Endothelial cell of umbilical vein (primary cell): ENCODE measurements at places on chromosomes 3 and 15. TPM values are rescaled to one million over a fixed set of nuclear protein-coding genes. Genes with fewer than 3 reads are reported as not detected.
A peak's percentile ranks its signal among the peaks of the same experiment; 100 is the strongest.

Gene ZDHHC19
- total RNA-seq = not detected in 2 replicates

DNA sequence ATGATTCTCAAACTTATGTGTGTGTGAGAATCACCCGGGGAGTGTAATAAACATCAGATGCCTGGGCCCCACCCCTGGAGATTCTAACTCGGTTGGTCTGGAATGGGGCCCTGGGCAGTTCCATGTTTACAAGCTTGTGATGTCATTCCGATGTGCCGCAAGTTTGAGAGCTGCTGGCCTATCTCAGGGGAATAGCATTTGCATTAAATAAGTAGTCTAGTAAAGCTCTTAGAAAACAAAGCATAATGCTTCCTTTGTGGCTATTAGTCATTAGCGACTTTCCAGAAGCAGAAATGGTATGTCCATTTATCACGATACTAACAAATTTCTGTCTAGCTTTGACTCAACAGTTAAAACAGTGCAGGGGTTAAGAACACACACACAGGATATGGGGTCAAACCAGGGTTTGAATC lies 20.9 kb downstream of the PGBD4 start:
- no peaks in the 10 kb centered on the region for H3K27me3 ChIP-seq
- peaks cover 16% of the 10 kb centered on the region for H3K4me1 ChIP-seq
- H3K4me3 ChIP-seq = no peak overlapping the region
- H3K36me3 ChIP-seq = no peaks in the 10 kb centered on the region
- peak; percentile 87 for DNase-seq

Gene UBL7
- 31.9 and 32.8 TPM in 2 replicates for total RNA-seq

Gene VIPR1
- total RNA-seq = 0.67 and 3.8 TPM in 2 replicates

Gene LMLN
- 6.5 and 9.0 TPM in 2 replicates for total RNA-seq

Gene TPRA1
- 34.3 and 34.6 TPM in 2 replicates for total RNA-seq

GRCh38 chr15:24662991-24663390 lies 12.6 kb upstream of the NPAP1 start:
- no peaks in the 10 kb centered on the region for H3K4me1 ChIP-seq
- DNase-seq = no peak
- H3K27ac ChIP-seq = no peak overlapping the region
- no peaks in the 10 kb centered on the region for H3K27me3 ChIP-seq
- no peak overlapping the region for H3K4me3 ChIP-seq
- no peaks in the 10 kb centered on the region for H3K36me3 ChIP-seq

DNA sequence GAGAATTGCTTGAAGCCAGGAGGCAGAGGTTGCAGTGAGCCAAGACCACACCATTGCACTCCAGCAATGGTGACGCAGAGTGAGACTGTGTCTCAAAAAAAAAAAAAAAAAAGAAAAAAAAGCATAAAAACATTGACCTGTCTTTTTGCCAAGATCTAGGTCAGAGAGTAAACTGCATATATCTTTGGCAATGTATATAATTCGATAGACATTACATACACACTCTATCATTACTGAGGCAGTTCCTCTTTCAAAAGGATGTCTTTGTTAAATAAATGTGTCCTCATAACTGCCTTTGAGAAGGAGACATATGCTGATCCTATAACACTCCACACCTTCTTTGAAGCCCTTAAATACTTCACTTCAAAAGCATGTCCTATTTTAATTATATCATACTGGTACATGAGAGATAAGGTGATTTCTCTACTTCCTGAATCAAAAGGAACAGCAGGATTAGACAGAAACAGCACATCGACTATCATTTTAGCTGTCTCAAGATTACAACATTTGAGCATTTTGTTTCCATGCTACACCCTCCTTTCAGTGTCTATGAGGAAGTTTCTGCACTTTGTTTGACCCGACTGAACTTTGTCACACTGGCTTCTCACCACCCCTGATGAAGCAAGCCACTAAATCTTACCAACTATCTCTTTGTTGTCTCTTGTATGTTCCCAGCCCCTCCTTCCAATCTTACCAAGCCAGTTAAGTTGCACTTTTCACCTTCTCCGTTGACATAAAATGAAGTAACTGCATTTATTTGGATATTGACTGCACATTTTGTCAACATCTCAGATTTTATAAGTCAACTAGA lies 335.8 kb downstream of the MECOM start:
- no peaks in the 10 kb centered on the region for H3K36me3 ChIP-seq
- DNase-seq = no peak
- peaks cover 16% of the 10 kb centered on the region for H3K4me1 ChIP-seq
- H3K4me3 ChIP-seq = no peak overlapping the region

DNA sequence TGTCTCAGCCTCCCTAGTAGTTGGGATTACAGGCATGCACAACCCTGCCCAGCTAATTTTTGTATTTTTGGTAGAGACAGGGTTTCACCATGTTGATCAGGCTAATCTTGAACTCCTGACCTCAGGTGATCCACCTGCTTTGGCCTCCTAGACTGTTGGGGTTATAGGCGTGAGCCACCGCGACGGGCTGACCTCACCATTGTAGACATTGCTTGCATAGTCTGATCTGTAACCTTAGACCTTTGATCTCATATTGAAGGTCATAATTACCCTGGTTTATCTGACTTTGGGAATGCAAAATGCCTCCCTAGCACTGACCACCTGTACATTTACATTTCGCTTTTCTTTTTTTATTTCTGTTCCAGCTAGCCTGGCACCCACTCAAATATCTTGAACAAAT lies 31.2 kb downstream of the ADGRG7 start:
- H3K27ac ChIP-seq = no peak overlapping the region
- no peak for DNase-seq
- H3K4me3 ChIP-seq = no peak overlapping the region
- H3K36me3 ChIP-seq = no peaks in the 10 kb centered on the region

DNA sequence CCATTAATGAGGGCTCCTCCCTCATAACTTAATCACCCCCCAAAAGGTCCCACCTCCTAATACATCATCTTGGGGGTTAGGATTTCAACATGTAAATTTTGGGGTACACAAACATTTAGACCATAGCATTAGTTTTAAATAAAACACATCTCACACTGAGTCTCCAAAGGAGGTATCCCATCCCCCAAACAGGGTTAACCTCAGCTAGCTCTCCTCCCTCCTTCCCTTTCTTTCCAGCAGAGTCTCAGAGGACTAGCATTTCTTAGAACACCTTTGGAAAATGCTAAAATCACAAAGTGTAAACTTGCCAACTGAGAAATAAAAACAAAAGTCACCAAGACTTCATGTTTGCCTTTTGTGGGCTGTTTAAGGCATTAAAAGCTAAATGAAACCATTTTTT lies 51.2 kb upstream of the FOXB1 start:
- DNase-seq = no peak
- peaks cover 2% of the 10 kb centered on the region for H3K27me3 ChIP-seq
- H3K4me3 ChIP-seq = no peak overlapping the region
- no peak overlapping the region for H3K27ac ChIP-seq
- no peaks in the 10 kb centered on the region for H3K36me3 ChIP-seq

GRCh38 chr3:14563946-14564539 lies 23.9 kb upstream of the GRIP2 start:
- H3K36me3 ChIP-seq = no peaks in the 10 kb centered on the region
- H3K27ac ChIP-seq = no peak overlapping the region
- H3K4me3 ChIP-seq = no peak overlapping the region
- DNase-seq = no peak
- H3K27me3 ChIP-seq = no peaks in the 10 kb centered on the region

DNA sequence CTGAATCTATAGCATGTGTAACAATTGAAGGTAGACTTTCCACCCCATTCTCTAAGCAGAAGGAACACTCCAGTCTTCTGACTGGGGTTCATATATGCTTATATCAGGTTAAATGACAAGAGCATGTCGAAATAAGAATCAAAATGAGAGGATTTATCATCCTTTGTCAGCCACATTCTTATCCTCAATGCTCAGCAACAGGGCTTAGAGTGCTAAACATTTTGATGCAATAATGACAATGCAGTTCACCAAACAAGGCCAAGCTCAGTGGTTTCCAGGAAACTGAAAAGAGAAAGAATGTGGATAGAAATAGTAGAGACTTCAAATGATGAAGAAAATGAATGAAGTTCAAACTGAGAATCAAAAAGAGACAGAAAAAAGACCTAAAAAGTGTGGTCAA lies 78.0 kb downstream of the FSIP1 start:
- H3K27ac ChIP-seq = no peak overlapping the region
- H3K36me3 ChIP-seq = no peaks in the 10 kb centered on the region
- no peak for DNase-seq
- H3K4me1 ChIP-seq = no peaks in the 10 kb centered on the region
- H3K4me3 ChIP-seq = no peak overlapping the region
